ENCODE measurements at places on chromosomes 6 and 20. TPM values are rescaled to one million over a fixed set of nuclear protein-coding genes. Genes with fewer than 3 reads are reported as not detected.

C20orf141 gene
- total RNA-seq = not detected

GRCh38 chr6:117449549-117450439, 24.1 kb upstream of the ROS1 start:
- DNase-seq = peak; percentile 33
- no peaks in the 10 kb centered on the region for H3K27me3 ChIP-seq
- H3K4me1 ChIP-seq = peaks cover 18% of the 10 kb centered on the region
- no peak overlapping the region for H3K4me3 ChIP-seq
- H3K36me3 ChIP-seq = no peaks in the 10 kb centered on the region

DNA sequence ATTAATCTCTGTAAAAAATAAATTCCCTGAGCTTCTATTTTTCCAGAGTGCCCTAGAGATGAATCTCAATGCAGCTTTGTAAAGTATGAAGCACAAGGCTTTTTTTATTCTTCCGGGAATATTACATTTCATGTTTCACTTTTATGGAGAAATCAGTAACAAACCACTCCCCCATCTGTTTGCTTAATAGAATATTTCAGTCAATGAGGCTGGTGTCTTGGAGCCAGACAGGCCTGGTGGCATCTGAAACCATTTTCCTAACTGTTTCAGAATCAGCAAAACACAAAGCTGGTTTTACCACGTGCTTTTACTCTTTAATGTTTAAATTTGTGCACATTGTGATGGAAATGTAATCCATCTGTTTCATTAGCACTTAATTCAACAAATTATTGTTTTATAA, 400.8 kb upstream of the HSF2 start:
- no peaks in the 10 kb centered on the region for H3K27me3 ChIP-seq
- DNase-seq = no peak
- no peaks in the 10 kb centered on the region for H3K36me3 ChIP-seq
- no peak overlapping the region for H3K4me3 ChIP-seq
- H3K27ac ChIP-seq = no peak overlapping the region
- H3K4me1 ChIP-seq = no peaks in the 10 kb centered on the region

- no peaks in the 10 kb centered on the region for H3K27me3 ChIP-seq
- no peak overlapping the region for H3K4me3 ChIP-seq
- H3K27ac ChIP-seq = peak overlapping the region; percentile 13
- DNase-seq = no peak
- no peaks in the 10 kb centered on the region for H3K4me1 ChIP-seq
Measured at GRCh38 chr6:15994814-15995459, 133.9 kb upstream of the MYLIP start.

DNA sequence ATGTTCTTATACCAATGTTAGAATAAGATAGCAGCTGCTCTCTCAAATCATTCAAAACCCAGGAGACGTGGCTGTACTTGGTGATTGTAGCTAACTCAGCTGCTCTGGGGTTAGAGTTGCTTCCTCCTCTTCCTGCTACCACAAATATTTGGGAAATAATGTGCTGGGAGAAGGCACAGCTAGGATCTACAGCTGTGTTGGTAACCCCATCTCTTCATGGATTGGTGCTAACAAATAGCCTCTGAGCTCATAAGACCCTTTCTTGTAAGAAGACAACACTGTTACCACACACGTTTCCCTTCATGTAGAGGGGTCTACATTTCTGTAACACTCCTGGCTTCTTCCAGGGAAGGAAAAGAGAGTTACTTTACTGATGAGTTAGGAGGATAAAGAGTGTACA, 911.0 kb upstream of the CITED2 start:
- no peaks in the 10 kb centered on the region for H3K4me1 ChIP-seq
- no peak for DNase-seq
- H3K4me3 ChIP-seq = no peak overlapping the region
- H3K27me3 ChIP-seq = no peaks in the 10 kb centered on the region
- no peak overlapping the region for H3K27ac ChIP-seq

DNA sequence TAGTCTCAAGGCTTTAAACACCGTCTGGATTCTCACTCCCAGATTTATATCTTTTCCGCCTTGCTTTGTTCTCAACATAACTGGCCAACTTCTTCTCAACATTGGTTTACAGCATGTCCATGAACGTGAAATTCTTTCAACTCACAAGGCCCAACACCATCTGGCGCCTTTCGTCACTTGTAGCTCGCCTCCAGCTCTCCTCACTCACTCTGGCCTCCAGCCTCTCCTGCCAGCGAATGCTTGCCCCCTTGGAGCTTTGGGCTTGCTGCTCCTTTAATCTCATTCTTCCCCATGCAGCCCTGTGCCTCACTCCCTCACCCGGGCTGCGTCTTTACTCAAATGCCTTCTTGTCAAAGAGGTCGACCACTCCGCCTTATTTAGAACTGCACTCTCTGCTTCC, 324.5 kb downstream of the PRKN start:
- H3K4me1 ChIP-seq = no peaks in the 10 kb centered on the region
- no peaks in the 10 kb centered on the region for H3K36me3 ChIP-seq
- no peak overlapping the region for H3K27ac ChIP-seq

- no peaks in the 10 kb centered on the region for H3K36me3 ChIP-seq
- H3K4me1 ChIP-seq = no peaks in the 10 kb centered on the region
- no peak overlapping the region for H3K27ac ChIP-seq
- no peak overlapping the region for H3K4me3 ChIP-seq
- no peaks in the 10 kb centered on the region for H3K27me3 ChIP-seq
Measured at GRCh38 chr6:166977621-166978525, 21.3 kb upstream of the CEP43 start.

NELFE gene
- total RNA-seq = 82.5 TPM

FAXC gene
- 3.6 TPM for total RNA-seq

HLA-DQB2 gene
- total RNA-seq = 23.4 TPM

CLDN20 gene
- not detected for total RNA-seq

RAB44 gene
- total RNA-seq = 3.1 TPM

- no peaks in the 10 kb centered on the region for H3K27me3 ChIP-seq
- no peaks in the 10 kb centered on the region for H3K4me1 ChIP-seq
- H3K4me3 ChIP-seq = no peak overlapping the region
- no peaks in the 10 kb centered on the region for H3K36me3 ChIP-seq
- no peak for DNase-seq
- H3K27ac ChIP-seq = no peak overlapping the region
Measured at GRCh38 chr6:33490621-33491020, 36.2 kb downstream of the ZBTB9 start.

GRCh38 chr6:106874481-106874880, 100.0 kb downstream of the CD24 start:
- H3K27ac ChIP-seq = no peak overlapping the region
- no peaks in the 10 kb centered on the region for H3K27me3 ChIP-seq
- no peaks in the 10 kb centered on the region for H3K36me3 ChIP-seq
- no peaks in the 10 kb centered on the region for H3K4me1 ChIP-seq
- DNase-seq = no peak

- H3K36me3 ChIP-seq = no peaks in the 10 kb centered on the region
- peak; percentile 29 for DNase-seq
- peak overlapping the region; percentile 43 for H3K4me3 ChIP-seq
- peak overlapping the region; percentile 67 for H3K27ac ChIP-seq
Measured at GRCh38 chr6:31615748-31616147, 714 bp downstream of the AIF1 start.

VSX1 gene
- not detected for total RNA-seq

DNA sequence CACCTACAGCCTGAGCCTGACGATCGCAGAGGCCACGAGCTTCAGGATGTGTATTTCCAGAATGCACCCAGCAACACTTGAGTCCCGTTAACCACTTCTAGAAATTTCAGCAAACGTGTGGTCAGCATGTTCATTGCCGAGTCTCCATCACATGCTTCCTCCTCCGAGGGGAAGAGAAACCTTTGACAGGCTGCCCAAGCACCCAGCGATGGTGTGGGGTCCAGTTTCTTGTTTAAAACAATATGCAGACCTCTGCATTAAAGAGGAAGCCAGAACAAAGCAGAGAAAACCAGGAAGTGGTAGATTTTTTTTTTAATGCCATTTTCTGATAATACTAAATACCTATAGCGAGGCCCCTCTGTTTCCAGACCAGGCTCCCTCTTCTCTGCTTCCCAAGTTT, 71.9 kb downstream of the GNAS-AS1 start:
- H3K4me1 ChIP-seq = no peaks in the 10 kb centered on the region
- no peak for DNase-seq
- H3K27me3 ChIP-seq = no peaks in the 10 kb centered on the region
- H3K27ac ChIP-seq = no peak overlapping the region
- no peak overlapping the region for H3K4me3 ChIP-seq
- no peaks in the 10 kb centered on the region for H3K36me3 ChIP-seq

DNA sequence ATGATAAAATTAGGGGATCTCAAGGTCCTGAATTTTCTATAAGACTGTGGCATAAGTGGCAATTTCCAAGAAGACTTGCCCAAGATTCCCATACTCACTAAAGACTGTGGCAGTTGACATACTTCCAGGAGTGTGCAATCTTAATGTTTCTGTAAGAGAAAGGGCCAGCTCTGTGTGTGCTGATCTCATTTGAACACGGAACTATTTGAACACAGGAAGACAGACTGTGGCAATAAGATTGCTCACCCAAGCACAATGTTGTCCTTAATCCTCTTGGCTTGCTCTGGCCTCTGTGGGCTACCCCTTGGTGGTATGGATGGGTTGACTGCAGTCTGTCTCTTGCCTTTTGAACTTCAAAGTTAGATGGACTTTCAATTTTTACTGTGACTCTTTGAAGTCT, 151.4 kb downstream of the PHF3 start:
- no peak overlapping the region for H3K4me3 ChIP-seq
- H3K4me1 ChIP-seq = no peaks in the 10 kb centered on the region
- no peaks in the 10 kb centered on the region for H3K36me3 ChIP-seq

- no peak for DNase-seq
- no peaks in the 10 kb centered on the region for H3K36me3 ChIP-seq
- no peaks in the 10 kb centered on the region for H3K4me1 ChIP-seq
Measured at GRCh38 chr6:105838171-105838570, 248.0 kb upstream of the PRDM1 start.

DNA sequence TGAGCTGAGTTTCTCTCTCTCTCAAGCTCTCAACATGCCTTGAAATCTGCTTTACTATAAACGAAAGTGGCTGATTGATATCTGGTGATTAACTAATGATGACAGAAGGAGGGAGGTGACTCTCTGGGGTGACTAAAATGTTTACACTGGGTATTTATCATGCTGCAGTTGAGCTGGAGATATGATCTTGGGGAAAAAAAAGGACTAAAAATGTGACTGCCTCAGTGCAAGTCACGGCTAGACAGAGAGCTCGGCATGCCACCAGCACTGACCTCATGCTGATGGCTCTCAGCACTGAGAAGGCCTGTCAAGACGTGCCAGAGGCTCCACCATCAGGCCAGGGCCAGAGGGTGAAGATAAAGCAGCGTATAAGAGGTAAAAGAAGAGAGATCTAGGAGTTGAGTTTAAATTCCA, 103.1 kb upstream of the SPACA1 start:
- no peaks in the 10 kb centered on the region for H3K36me3 ChIP-seq
- H3K4me3 ChIP-seq = no peak overlapping the region
- no peaks in the 10 kb centered on the region for H3K27me3 ChIP-seq
- DNase-seq = no peak
